Fibroblast of mammary gland (primary cell): ENCODE measurements at places on chromosomes 13 and 19.

GRCh38 chr13:48334534-48335127, 31.1 kb downstream of the RB1 start:
- peak; percentile 58 for DNase-seq

DNA sequence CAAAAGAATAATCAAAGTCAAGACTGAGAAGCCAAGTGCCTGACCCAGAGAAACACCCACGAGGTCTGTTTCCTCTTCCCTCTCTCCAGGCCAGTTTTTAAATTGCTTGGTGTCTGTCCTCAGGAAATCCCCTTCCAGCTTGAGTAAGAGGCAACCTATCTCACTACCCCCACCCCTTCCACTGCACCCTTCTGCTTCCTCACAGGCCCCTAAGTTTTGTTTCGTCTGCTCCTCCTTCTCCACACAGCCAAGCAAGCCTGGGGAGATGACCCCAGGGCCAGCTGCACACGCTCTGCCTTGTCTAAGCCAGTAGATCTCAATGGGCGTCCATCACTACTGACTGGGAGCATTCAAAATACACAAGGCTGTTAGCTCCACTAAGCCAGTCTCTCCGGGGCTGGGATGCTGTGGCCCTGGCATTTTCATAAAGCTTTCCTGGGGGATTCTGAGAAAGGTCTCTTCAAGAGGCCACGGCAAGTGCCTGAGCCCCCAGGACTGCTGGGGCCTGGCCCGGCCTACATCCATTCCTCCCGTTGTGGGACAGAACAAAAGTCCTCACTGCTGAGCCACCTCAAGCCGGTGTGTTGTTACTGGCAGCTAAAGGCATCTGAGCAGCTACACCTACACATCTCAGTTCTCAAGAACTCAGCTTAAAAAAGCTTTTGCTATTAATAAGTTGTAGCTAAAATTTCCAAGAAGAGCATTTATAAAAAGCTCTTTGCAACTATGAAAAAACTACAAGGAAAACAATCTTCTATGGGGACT, 14.9 kb upstream of the IL4I1 start:
- no peak for DNase-seq

GRCh38 chr13:32589471-32589870, 3.2 kb downstream of the PDS5B start:
- DNase-seq, result peak; percentile 25

GRCh38 chr19:30742406-30742938, 370.3 kb downstream of the ZNF536 start:
- DNase-seq, result no peak

GRCh38 chr19:2140138-2140569, 11.2 kb downstream of the AP3D1 start:
- DNase-seq, result no peak

DNA sequence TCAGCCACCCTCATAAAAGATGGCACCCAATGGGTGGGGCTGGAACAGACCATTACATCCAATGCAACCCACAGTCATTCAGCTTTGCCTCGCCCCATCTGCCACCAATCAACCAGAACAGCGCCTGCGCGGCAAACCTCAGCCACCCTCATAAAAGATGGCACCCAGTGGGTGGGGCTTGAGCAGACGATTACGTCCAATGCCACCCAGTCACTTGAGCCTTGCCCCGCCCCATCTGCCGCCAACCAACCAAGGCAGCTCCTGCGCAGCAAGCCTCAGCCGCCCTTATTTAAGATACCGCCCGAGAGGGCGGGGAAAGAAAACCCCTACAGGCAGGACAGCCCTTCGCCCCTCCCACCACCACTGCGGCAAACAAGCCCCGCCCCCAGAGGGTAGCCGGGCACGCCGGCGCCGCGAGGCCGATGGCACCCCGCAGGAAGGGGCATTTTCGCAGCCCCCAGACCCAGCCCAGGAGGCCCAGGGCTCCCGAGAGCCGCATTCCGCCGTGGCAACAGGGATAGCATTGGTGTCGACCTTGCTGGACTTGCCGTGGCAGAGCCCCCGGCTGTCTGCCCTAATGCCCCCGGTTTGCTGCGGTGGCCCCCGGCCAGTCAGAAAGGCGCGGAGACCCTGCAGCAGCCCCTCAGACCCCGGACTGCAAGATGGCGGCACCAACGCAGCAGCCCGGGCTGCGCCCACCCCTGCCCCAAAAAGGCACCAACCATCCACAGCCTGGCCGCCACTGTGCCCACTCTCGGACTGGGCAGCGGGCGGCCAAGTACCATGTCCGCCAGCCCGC, 675 bp downstream of the PEG3 start:
- DNase-seq, result peak; percentile 84

DNA sequence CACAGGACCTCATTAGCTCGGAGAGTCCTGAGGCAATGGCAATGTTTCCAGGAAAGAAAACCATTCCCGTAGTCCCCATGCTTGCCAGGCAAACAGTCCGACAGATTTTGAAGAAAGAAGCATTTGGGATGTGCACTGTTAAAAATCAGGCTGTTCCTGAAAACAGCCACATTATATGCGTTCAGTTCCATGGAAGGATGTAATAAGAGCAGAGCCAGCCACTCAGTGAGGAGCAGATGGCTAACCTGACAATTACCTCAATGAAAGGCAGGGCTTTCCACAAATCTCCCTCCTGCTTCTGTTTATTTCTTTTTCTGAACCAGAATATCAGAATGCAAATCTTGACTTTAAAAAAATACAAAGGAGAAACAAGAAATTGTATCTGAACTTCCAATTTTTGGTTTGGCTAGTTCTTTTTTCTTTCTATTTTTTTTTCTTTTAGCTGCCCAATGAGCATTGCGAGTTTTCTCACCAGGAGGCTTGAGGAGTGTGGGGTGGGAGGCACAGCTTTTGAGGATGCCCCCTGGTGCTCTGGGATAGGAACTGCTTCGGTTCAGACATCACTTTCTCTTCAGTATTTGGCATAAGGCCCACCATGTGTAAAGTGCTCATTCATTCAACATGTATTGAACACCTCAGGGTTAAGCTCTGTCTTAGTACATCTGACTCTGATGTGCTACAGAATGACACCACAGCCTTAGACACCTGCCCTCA, 124.2 kb downstream of the TBC1D4 start:
- peak; percentile 77 for DNase-seq

DNA sequence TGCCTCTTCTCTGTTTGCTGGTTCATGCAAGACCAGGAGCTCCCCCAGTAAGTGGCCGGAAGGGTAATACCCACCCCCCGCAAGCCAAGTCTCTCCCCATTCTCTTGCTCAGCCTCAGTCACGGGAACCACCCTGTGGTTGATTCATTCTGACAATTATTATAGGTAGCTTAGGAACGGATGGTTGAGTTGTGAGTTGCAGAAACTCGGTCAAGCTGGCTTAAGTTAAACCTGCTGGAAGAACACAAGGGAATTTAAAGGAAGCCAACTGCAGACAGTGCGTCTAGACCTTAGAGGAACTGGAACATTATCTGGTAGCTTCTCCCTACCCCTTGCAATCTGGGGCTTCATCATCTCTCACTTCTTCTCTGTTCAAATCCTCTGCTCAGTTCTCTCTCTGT, 8.9 kb downstream of the FPR1 start:
- DNase-seq, result peak; percentile 94

GRCh38 chr19:17946965-17947784, 14.4 kb downstream of the CCDC124 start:
- no peak for DNase-seq

DNA sequence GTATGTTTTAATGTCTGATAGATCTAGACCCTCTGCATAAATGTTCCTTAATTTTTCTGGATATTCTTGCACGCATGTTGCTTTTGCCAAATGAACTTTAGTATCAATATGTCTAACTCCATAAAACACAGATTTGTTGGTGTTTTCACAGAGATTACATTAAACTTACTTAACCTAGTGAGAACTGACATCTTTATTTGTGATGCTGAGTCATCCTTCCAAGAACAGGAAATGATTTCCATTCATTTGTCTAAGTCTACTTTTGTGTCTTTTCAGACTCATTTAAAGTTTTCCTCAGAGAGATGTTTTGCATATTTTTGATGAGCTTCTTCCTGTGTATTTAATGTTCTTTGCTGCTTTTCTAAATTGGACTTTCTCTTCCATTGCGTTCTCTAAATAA, 184.0 kb downstream of the SLC7A1 start:
- peak; percentile 59 for DNase-seq
